ENCODE measurements at places on chromosomes 3 and 15.

- DNase-seq, result no peak
Measured at GRCh38 chr3:159861369-159861987, 127.2 kb upstream of the IL12A start.

- DNase-seq, result no peak
Measured at GRCh38 chr15:24823473-24823872, 131.3 kb upstream of the SNRPN start.

DNA sequence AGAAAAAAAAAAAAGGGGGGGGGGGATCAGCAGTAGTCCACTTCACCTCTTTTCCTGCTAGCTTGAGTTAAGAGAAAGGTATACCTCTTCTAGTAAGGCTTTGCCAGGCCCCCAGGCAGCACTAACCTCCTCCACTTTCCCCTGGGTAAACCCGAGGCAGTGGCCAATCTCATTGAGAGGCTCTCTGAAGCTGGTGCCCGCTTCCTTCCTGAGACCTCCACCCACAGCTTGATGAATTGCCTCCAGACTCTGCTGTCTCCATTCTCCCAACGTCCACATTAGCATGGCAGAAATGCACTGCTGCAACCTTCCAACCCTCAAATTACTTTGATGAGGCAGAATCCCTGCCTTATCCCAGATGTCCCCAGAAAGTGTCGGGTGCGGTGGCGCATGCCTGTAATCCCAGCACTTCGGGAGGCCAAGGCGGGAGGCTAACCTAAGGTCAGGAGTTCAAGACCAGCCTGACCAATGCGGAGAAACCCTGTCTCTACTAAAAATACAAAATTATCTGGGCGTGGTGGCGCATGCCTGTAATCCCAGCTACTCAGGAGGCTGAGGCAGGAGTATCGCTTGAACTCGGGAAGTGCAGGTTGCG, 15.3 kb downstream of the RLBP1 start:
- DNase-seq, result peak; percentile 14

- peak; percentile 15 for DNase-seq
Measured at GRCh38 chr3:140950863-140951262, 9.2 kb downstream of the SLC25A36 start.

DNA sequence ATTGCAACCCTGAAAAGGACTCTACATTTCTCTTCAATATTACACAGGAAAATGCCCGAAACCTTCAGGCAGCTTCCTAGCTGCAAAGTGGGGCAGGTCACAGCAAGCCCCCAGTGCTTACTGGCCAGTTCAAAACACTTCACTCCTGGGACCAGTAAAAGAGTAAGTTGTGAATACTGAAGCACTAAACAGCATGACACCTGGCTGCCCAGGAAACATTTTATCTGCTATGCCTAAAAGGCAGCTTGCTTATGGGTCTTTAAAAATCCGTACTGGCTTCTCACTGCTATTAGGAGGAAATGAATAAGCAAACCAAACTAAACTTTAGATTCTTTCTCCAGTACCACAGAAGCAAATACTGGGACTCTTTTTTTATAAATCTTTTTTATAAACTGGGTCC, 457.9 kb upstream of the ALCAM start:
- DNase-seq, result no peak

GRCh38 chr3:11384074-11384473, 111.9 kb downstream of the ATG7 start:
- no peak for DNase-seq
